ENCODE measurements at places on chromosomes 2 and 18. TPM values are rescaled to one million over a fixed set of nuclear protein-coding genes. Genes with fewer than 3 reads are reported as not detected.

DNA sequence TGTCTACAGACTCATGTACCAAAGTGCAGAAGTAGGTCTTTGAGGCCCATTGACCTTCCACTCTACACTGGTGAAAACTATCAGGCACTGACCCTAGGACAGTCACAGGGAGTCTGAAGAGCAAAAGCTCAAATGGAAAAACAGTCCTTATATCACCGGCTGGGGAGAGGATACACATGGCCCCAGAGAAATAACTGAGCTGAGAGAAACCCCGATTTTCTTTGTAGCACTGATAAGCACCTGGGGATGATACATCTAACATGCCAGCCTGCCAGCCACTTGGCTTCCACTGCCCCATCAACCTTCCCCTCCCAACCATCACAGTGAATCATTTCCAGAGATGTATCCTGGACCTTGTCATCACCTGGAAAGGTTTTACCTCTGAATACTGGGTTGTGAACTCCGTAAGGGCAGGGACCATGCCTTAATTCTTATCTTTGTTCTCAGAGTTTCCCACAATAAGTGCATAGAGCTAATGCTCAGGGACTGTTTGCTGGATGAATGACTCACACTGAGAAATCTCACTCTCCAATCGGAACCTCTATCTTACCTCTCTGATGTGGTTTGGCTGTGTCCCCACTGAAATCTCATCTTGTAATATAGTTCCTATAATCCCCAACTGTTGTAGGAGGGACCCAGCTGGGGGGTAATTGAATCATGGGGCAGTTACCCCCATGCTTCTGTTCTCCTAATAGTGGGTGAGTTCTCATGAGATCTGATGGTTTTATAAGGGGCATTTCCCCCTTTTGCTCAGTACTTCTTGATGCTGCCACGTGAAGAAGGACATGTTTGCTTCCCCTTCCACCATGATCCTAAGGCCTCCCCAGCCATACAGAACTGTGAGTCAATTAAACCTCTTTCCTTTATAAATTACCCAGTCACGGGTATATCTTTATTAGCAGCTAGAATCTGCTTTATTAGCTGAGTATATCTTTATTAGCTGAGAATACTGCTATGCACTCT lies 37.1 kb downstream of the EVA1A start:
- no peak overlapping the region for H3K27ac ChIP-seq
- H3K4me1 ChIP-seq = no peaks in the 10 kb centered on the region
- H3K36me3 ChIP-seq = no peaks in the 10 kb centered on the region
- DNase-seq = no peak

Gene MC5R
- not detected for total RNA-seq

- H3K4me3 ChIP-seq = peak overlapping the region; percentile 99
- H3K36me3 ChIP-seq = no peaks in the 10 kb centered on the region
- H3K4me1 ChIP-seq = peaks cover 15% of the 10 kb centered on the region
- H3K27me3 ChIP-seq = no peaks in the 10 kb centered on the region
These were observed 1.4 kb downstream of the NDUFA10 start for GRCh38 chr2:240023792-240024191.

DNA sequence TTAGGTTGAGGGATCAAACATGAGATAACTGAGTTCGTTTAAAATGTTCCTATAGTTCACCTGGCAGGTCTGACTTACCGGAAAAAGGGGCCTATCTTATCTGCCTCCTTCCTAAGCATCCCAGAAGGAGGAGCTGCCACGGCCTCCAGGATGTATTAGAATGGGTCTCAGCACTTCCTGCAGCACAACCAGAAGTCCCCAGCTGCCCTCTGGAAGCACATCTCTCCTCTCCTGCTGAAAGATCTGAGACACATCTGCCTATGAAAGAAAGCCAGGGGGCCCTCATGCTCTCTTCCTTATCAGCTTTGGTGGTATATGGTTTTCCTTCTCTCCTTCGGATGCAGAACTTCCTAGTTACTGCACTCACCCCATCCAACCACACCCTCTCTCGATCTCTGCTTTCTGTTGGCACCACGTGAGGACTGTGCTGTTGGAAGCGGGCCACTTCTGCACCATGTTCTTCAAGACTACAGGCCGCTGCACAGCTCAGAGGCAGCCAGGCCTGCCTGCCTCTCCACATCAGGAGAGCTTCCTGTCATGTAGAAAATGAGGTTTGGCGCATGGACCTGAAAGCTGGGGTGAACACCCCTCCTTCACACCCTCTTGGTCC lies 6.5 kb downstream of the IGFBP5 start:
- no peak for DNase-seq
- H3K4me1 ChIP-seq = peaks cover 10% of the 10 kb centered on the region
- H3K4me3 ChIP-seq = no peak overlapping the region

Gene EVX2
- not detected for total RNA-seq

DNA sequence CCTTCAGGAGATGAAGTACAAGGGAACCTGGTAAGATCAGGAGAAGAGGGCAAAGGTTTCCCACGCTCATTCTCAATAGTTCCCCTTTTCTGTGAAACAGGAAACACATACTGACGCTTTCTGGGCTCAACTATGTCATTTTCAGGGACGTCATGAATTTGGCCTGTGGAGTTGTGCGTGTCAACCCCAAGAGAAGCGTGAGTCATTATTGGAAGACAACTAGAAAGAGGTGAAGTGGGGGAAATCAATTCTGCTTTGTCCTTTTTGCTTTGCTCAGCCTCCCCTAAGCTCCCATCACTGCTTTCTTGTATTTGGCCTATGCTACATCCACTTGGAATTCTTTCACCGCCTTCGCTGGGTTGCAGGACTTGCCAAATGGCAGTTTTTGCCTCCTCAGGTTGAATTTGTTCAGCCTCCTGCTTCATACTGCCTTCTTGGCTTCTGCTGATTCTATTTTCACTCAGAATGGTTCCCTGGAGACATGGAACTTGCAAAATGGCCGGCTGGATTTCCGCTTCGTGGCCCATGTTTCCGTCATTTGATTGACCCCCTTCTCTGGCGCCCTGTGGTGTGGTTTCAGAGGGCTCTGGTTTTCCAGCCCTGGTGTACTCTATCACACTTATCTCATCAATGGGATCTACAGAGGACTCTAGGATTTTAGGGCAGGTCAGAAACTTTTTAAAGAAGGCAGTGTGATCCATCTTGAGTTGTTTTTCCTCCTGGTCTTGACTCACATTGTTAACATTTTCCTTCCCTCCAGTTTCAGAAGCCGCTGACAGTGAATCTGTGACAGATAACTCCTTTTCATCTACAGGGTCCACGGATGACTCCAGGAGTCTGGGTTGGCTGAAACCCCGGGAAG lies 93.3 kb downstream of the ALPK2 start:
- no peaks in the 10 kb centered on the region for H3K36me3 ChIP-seq
- DNase-seq = no peak
- H3K27ac ChIP-seq = no peak overlapping the region
- no peaks in the 10 kb centered on the region for H3K4me1 ChIP-seq
- H3K4me3 ChIP-seq = no peak overlapping the region

DNA sequence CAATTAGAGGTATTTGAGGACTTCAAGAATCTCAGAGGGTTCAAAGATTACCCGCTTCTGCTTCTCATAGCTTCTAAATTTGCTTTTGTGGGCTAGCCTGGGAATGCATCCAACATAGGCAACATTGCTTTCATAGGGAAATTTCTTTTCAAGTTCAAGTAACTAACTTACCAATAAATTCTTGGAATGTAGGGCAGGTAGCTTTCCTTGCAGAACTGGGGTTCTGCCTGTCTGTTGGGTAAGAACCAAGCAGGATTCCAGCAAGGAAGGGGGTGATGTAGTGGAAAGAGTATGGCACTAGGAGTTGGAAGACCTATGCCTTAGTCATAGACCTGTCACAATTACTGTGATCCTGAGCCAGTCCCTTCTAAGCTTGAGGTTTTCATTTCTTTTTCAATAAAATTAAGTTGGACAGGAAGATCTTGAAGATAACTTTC lies 164.1 kb downstream of the FHOD3 start:
- no peaks in the 10 kb centered on the region for H3K4me1 ChIP-seq
- no peak for DNase-seq

DNA sequence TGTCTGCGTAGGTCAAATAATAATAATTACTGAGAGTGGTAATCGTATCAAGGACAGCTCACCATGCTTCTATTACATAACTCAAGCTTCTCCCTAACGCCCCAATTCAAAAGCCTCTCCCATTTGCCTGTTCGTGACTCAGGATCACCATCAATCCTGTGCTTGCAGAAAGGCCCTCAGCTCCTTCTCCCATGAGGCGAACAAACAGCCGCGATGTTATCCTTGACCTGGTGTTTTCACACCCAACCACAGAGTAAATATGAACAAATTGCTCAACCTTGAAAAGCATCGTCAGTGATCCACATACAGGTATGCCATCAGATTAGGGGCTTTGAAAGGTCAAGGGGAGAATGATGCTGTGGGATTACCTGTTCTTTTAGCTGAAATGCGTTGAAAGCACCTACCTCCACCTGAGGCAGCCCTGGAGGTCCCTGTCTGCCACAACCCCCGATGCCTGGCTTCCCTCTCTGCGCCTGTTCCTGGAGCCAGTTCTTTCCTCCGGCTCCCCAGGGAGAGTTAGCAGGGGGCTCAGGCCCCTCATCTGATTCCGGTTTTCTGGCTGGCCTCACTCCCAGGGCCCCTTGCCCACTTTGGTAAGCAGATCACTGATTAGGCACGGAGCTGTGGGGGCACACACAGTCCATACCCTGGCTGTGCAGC lies 39.1 kb upstream of the ODC1 start:
- no peak overlapping the region for H3K27ac ChIP-seq
- no peak for DNase-seq

- H3K4me1 ChIP-seq = no peaks in the 10 kb centered on the region
- peaks cover 5% of the 10 kb centered on the region for H3K36me3 ChIP-seq
- H3K27ac ChIP-seq = no peak overlapping the region
- no peaks in the 10 kb centered on the region for H3K27me3 ChIP-seq
- no peak overlapping the region for H3K4me3 ChIP-seq
These were observed 117.7 kb downstream of the MEMO1 start for GRCh38 chr2:31893094-31893493.

Gene CYB5A
- 15.8 TPM for total RNA-seq

GRCh38 chr18:22650247-22650646 lies 232.5 kb upstream of the CTAGE1 start:
- no peak overlapping the region for H3K4me3 ChIP-seq
- no peaks in the 10 kb centered on the region for H3K4me1 ChIP-seq
- no peaks in the 10 kb centered on the region for H3K27me3 ChIP-seq
- DNase-seq = no peak

Gene SP140
- 51.5 TPM for total RNA-seq

Gene COLEC11
- total RNA-seq = not detected

DNA sequence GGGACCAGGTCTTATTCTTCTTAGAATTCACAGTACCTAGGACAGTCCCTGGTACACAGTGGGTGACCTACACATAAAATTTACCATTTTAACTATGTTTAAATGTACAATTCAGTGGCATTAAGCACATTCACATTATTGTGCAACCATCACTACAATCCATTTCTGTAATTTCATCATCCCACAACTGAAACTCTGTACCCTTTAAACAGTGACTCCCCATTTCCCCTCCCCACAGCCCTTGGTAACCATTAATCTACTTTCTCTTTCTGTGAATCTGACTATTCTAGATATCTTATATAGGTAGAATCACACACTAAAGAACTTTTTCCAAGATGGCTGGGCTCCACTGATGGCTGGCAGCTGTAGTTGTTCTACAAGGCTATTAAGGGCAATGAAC lies 41.6 kb downstream of the GFPT1 start:
- no peak overlapping the region for H3K27ac ChIP-seq
- H3K36me3 ChIP-seq = peaks cover 14% of the 10 kb centered on the region
- H3K4me3 ChIP-seq = no peak overlapping the region
- no peaks in the 10 kb centered on the region for H3K4me1 ChIP-seq
- no peak for DNase-seq
- H3K27me3 ChIP-seq = no peaks in the 10 kb centered on the region

DNA sequence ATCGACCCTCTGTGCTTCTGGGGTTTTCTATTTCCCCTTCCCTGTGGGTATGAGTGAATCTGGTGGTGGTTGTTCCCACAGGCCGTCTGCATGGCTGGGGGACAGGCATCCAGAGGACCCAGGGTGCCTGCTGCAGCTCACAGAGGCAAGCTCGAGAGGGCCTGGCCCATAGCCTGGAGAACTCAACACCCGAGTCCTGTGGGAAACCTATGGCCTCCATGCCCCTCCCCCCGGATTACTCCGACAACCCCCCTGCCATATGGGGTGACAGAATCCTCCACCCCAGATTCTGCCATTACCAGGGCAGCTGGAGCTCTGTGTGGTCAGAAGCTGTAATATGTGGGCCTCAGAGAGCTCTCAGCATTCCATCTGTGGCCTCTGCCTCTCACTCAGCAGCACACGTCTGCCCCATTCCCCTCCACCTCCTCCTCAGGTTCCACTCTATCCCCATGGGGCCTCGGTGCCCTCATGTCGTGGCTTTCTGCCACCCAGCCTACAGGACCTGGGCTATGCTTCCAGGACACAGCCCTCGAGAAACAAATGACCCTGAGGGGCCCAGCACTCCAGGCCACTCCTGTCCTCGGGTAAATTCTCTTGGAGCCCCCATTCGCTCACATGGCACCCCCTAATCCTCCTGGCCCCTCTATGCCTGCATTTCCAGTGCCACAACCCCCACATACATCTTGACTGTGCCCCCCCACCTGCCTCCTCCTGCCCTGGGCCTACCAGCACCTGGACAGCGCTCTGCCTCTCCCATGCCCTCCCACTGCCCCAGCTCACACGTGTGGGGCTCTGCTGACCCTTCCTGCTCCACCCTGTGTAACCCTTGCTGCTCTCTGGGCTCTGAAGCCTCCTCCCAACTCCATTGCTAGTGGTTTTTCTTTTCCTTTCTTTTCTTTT lies 3.6 kb downstream of the MZT2A start:
- H3K27ac ChIP-seq = no peak overlapping the region
- H3K36me3 ChIP-seq = peaks cover 12% of the 10 kb centered on the region
- no peak for DNase-seq
- H3K27me3 ChIP-seq = no peaks in the 10 kb centered on the region

Gene FIGN
- not detected for total RNA-seq

Gene TBR1
- total RNA-seq = not detected

DNA sequence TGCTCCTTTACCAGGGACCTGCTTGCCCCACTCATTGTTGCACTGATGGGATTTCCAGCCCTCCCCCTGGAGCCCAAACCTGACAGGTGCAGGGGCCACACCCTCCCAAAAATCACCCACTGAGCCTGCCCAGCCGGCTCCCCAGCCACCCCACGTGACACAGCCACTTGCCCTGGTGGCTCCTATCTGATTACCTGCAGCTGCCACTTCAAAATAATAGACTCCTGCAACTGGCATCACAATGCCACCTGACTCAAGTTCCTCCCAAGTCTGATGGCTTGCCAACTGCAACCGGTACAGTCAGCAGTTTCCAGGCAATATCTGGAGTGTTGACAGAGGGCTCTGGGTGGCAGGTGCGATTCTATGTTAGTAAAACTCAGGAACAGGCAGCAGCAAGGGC lies 66.2 kb downstream of the CRACDL start:
- H3K36me3 ChIP-seq = no peaks in the 10 kb centered on the region
- no peak for DNase-seq
- no peaks in the 10 kb centered on the region for H3K4me1 ChIP-seq
- no peak overlapping the region for H3K27ac ChIP-seq
- H3K4me3 ChIP-seq = no peak overlapping the region

Gene IGFBP5
- total RNA-seq = not detected

Gene TMEM200C
- not detected for total RNA-seq

Data from naive thymus-derived CD4-positive, alpha-beta T cell (primary cell).